NCI-H510A treated with DMSO at 0.1 percent for 48 hours (cell line): ENCODE measurements at places on chromosomes 12 and 14.

DNA sequence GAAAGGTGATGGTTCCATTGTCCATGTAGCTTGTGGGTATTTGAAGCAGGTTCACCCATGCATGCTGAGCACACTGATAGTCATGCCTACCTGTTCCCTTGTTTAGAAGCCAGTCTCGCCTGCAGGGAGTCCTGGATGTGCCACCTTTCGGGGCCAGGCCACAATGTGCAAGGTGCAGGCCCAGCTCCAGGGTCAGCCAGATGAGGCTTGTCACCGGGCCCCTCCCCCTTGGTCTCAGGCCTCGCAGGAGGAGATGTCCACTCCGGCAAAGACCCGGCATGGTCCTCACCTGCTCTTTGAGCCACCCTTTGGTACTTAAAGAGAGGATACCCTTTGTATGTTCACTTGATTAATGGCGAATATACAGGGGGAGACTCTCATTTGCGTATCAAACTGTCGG, 140.4 kb upstream of the RTL1 start:
- DNase-seq, result no peak

GRCh38 chr12:49545815-49546214, 7.0 kb downstream of the KCNH3 start:
- no peak for DNase-seq

DNA sequence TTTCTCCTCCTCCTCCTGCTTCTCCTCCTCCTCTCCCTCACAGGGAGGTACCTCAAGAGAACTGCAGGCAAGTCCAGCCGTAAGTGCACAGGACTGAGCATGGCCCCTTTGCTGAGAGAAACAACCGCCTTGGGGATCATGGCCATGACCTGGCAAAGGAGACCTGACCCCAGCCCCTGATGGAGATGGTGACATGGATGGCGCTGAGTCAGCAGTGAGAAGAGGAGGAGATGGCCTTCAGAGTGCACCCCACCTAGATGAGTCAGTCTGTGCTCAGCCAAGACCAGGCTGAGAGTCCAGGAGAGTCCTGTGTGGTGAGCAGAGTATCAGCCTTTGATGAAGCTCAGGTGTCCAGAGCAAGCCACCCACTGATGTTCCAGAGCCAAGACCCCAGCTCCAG, 36.4 kb downstream of the MEG3 start:
- DNase-seq, result no peak

- peak; percentile 24 for DNase-seq
Observed at GRCh38 chr14:22994762-22995275, 12.5 kb upstream of the AJUBA start.

GRCh38 chr14:84826294-84826693, 703.6 kb upstream of the FLRT2 start:
- DNase-seq, result no peak

DNA sequence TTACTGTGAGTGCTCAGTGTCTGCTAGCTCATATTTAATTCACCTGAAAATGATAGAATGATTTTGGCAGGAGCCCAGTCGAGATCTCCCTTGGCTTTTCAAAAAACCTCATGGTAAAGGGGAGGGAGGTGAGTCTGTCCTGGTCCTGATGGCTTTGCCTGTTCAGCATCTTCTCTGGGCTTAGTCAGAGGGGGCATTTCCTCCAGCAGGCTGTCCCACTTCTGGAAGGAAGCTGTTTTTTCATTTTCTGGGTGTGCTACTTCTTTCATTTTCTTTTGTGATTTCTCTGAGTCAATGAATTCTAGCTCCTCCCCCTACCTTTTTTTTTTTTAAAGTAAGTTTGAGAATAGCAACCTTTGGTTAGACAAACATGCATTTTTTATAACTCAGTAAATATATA, 58.8 kb downstream of the TMX1 start:
- no peak for DNase-seq

GRCh38 chr14:71202881-71203280, 295.6 kb downstream of the PCNX1 start:
- no peak for DNase-seq

DNA sequence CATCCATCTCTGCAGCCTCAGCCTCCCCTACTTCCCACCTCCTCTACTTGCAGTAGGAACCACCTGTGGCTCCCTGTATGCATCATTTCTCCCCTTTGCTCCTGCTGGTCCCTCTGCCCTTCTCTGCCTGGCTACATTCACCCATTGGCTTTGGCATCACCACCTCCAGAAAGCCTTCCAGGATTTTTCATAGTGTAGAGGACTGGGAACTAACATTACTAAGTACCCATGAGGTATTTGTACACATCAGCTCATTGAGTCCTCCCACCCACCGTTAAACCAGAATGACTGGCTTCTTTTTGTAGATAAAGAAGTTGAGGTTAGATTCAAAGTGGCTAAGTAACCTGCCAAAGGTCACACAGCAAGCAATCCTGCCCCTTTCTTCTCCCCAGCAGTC, 17.1 kb downstream of the SYNE3 start:
- DNase-seq, result no peak

GRCh38 chr12:87901457-87901856, 127.7 kb downstream of the C12orf50 start:
- no peak for DNase-seq

GRCh38 chr12:27900920-27901879, 71.3 kb downstream of the PTHLH start:
- no peak for DNase-seq

DNA sequence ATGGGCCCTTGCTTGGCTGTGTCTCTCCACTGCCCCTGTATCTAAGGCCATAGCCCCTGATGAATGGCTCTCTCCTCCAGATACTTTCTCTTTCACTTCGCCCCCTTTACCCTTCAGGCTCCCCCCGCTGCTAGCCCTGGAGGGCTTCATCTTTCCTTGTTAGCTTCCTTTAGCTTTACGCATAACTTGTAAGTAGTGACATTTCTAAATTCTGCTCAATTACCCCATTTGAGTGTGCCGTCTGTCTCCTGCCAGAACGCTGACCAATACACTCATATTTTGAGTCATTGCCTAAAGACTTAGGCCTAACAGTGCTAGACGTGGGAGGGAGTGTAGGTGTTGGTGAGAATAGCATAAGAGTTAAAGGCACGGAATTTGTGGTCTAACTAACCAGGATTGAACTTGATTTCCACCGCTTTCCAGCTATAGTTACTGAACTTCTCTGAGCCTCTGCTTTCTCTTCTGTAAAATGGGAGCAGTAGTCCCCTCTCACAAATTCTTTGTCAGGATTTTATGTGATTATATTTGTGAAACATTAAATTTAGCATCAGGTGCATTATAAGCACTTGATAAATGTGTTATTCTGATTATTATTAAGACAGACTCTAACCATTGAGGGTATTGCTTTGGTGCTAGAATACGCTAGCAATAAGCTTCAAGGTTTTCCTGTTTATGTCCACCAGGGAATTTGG, 129.3 kb downstream of the ZFP36L1 start:
- DNase-seq, result no peak
